ENCODE measurements at places on chromosomes 7 and 10.

DNA sequence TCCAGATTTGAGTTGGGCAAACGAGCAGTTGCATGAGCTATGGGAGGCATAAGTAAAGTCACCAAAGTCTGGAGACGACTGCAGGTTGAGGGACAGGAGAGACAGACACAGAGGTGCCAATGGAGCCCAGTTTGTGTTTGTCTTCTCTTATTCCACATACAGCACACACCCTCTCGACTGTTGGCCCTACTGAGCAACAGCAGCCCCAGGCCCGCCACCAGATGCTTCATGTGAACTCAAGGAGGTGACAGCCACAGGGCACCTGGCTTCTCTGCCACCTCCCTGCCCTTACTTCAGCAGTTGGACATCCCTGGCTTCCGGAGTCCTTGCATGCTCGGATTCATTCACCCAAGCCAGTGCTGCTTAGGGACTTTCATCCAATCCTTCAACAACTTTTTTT is 6.5 kb upstream of the ATOH7 start:
- no peak for DNase-seq

DNA sequence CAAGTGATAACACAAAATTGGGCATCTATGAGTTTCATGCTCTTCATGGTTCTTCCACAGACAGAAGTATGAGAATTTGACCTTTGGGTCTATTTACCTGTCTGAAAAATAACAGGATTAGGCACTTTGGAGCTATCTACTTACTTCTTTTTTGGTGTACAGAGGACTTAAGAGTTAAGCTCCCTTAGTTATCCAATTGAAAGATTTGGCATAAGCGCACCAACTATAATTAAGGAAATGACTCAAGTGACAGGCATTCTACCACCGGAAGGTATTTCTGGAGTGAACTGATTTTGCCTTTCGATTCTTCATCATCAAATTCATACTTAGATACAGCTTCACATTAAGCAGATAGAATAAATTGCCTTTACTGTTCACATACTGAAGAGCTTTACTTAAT is 43.9 kb downstream of the IFIT5 start:
- peak; percentile 80 for DNase-seq

GRCh38 chr7:30922596-30922995 is 10.9 kb downstream of the AQP1 start:
- DNase-seq: no peak

- no peak for DNase-seq
Measured at GRCh38 chr10:73819081-73819480, 7.7 kb upstream of the NDST2 start.

GRCh38 chr10:119237722-119238436 is 30.5 kb downstream of the GRK5 start:
- no peak for DNase-seq

DNA sequence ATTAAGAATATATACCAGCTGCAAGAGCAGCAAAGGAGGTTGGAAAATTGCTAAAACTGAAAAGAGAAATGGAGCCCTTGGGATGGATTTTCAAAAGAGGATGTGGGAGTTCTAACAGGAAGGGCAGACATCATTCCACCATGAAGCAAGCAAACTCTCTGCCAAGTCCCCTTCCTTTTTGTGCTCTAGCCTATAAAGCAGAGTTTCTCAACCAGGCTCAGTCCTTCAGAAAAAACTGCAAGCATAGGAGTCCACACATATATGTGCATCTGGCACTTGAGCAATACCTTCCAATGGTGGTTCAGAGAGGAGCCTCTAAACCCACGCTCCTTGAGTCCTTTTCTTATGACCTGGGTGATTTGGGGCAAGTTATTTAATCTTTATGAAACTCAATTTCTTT is 98.6 kb upstream of the MKX start:
- DNase-seq: no peak

GRCh38 chr10:100655326-100655759 is 90.0 kb upstream of the PAX2 start:
- no peak for DNase-seq

DNA sequence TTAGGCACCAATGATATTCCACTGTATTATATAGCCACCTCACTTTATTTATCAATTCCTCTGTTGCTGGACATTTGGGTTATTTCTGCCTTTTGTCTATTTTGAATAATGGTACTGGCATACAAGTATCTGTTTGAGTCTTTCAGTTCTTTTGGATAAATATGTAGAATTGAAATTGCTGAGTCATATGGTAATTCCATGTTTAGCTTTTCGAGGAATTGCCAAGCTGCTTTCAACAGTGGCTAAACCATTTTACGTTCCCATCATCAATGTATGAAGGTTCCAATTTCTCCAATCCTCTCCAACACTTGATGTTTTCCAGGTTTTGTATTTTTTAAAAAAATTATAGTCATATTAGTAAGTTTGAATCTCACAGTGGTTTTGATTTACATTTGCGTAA is 42.3 kb downstream of the JMJD1C start:
- DNase-seq: peak; percentile 24

GRCh38 chr10:30775779-30776591 is 146.4 kb upstream of the LYZL2 start:
- DNase-seq: peak; percentile 93

GRCh38 chr7:88835147-88835728 is 39.7 kb upstream of the TEX47 start:
- DNase-seq: peak; percentile 4

DNA sequence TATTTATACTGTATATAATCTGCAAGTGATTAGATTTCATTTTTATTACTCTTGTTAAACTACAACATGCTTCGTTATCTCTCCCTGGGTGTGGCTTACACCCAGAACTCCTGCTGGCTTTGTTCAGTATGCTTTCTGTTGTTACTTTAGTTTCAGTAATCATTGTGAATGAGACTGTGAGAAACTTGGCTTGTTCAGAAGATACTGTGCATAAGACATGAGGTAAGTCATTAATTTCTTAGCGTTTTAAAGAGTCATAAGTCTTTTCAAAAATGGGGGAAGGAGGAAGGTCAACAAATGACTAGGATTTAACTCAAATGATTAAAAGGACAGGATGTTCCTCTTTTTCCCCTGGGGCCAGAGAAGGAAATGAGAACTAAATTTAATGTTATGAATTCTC is 11.6 kb upstream of the ADD3 start:
- no peak for DNase-seq

DNA sequence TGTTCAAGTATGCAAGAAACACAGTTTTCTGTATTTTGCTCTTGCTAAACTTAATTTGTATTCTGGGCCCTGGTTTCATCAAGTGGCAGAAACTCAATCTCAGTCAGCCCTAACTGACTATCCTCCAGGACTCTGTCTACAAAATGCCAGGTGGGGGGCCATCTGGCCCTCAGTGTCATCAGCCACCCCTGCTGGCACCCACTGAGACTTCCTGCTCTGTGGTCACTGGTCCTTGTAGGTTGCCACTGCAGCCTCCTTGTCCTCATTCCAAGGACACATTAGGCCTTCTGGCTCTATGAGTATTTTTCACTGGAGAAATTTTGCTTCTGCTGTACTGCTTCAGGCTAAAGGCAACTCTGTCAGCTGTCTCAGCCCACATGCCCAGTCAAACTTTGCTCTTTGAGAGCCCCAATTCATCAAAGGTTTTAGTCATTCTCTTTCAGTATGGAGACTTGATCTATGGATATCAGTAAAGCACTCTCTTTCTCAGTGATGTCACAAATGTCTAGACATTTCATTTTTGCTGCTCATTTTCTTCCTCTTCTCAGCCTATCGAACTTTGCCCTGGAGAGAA is 163.6 kb downstream of the KCND2 start:
- DNase-seq: no peak

DNA sequence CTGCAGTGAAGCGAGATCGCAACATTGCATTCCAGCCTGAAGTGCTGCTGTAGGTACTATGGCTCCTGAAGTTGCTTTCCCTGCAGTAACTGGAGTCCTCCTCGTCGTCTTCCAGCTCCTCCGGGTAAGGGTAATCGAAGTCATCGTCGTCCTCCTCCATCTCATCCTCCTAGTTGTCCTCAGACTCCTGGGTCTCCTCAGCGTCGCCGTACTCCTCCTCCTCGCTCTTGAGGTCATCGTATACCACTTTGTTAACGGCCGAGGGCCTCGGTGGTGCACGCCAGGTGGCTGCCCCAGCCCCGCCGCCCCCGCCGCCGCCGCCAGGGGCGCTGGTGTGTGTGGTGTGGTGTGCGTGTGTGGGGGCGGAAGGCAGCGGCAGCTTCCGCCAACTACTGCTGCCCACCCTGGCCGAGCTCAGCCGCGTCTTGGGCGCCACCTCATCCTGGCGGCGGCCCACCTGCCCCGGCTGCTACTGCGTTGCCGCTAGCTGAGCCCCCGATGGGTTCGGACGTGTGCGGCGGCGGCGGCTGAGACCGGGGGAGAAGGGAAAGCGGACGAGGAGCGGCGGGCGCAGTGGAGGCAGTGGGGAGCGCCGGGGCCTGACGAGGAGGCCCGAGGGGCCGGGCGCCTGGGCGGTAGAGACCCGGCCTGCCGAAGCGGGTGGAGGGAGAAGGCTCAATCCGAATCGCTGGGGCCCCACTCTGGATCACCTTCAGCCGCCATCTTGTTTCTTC is 11.8 kb upstream of the ACBD5 start:
- DNase-seq: peak; percentile 65

Data from AG10803 (cell line).